ENCODE measurements at places on chromosomes 4 and X. TPM values are rescaled to one million over a fixed set of nuclear protein-coding genes. Genes with fewer than 3 reads are reported as not detected.

DNA sequence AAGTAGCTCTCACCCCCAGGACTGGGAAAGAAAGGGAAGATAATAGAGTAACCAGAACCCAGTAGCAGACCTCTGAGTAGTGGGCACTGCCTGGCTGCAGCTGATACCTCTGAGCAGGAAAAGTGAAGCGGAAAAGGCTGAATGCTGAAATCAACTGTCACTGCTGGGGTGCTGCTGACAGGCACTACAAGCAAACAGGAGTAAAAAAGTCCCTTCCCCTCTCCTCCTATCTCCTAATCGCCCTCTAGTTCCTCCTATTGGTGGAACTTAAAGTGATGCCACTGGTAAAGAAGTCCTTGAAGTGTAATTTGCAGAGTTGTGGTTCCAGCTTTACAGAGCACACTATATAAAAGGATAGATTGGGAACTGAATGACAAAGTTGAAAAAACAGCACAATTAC, 32.8 kb upstream of the GLRB start:
- no peaks in the 10 kb centered on the region for H3K27me3 ChIP-seq
- no peaks in the 10 kb centered on the region for H3K4me1 ChIP-seq
- no peak for DNase-seq
- H3K27ac ChIP-seq = no peak overlapping the region
- H3K36me3 ChIP-seq = no peaks in the 10 kb centered on the region

GRCh38 chr4:68347845-68348244, 2.0 kb downstream of the YTHDC1 start:
- H3K4me3 ChIP-seq = peak overlapping the region; percentile 96
- H3K4me1 ChIP-seq = peaks cover 20% of the 10 kb centered on the region
- H3K36me3 ChIP-seq = no peaks in the 10 kb centered on the region
- no peaks in the 10 kb centered on the region for H3K27me3 ChIP-seq
- no peak for DNase-seq

Gene CHRNA9
- total RNA-seq = not detected

Gene ERVMER34-1
- 17.5 TPM for total RNA-seq
